ENCODE measurements at places on chromosomes 5 and 9.

DNA sequence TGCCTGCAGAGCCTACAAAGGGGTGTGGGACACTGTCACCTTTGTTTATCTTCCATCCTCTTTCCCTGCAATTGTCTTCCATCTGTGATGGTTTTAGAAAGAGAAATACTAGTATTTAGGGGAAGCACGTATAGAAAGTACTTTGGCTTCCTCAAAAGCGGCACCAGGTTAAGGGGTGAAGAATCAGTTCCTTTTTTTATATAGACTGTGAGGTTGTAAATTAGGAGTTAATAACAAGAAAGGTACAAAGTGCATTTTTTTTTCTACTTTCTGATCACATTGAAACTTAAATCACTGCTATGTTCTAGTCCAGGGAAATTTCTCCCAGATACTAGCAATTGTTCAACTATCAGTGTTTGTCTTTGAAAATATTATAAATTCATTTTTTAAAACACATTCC, 219.3 kb downstream of the CEMIP2 start:
- DNase-seq = peak; percentile 20

GRCh38 chr5:21820527-21820926, 1032.6 kb downstream of the CDH12 start:
- no peak for DNase-seq

DNA sequence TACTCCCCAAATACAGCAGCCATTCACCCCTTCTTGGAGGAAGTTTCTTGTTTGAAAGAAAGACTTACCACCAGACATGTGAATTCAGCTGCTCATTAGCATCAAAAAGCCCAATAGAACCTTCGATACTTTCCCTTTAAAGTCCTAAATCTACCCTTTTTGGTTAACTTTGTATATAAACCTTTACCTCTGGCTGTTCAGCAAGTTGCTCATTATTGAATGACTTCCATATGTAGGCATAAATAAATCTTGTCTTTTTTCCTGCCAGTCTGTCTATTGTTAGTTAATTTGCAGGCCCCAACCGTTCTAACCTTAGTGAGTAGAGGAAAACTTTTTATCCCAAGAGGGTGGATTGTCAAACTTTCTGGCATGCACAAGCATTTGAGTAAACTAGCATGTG, 27.9 kb upstream of the FBXL17 start:
- no peak for DNase-seq

DNA sequence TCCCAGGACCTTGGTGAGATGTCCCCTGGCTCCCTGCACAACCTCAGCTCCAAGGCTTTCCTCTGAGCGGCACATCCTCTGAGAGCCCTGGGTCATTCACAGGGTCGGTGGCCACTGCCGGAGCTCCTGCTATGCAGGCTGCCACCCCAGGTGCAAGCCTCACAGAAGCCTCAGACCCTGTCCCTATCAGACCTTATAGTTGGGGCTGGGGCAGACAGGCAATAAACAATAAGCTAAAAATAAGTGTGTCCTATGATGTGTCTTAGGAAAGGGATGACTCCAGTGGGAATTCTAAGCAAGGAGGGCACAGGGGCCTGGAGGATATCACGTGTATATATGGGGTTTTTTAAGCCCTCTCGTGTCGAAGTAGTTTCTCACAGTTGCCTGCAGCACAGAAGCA, 91.3 kb downstream of the SYK start:
- DNase-seq = no peak

GRCh38 chr5:161530700-161531099, 15.8 kb downstream of the GABRB2 start:
- DNase-seq = no peak

DNA sequence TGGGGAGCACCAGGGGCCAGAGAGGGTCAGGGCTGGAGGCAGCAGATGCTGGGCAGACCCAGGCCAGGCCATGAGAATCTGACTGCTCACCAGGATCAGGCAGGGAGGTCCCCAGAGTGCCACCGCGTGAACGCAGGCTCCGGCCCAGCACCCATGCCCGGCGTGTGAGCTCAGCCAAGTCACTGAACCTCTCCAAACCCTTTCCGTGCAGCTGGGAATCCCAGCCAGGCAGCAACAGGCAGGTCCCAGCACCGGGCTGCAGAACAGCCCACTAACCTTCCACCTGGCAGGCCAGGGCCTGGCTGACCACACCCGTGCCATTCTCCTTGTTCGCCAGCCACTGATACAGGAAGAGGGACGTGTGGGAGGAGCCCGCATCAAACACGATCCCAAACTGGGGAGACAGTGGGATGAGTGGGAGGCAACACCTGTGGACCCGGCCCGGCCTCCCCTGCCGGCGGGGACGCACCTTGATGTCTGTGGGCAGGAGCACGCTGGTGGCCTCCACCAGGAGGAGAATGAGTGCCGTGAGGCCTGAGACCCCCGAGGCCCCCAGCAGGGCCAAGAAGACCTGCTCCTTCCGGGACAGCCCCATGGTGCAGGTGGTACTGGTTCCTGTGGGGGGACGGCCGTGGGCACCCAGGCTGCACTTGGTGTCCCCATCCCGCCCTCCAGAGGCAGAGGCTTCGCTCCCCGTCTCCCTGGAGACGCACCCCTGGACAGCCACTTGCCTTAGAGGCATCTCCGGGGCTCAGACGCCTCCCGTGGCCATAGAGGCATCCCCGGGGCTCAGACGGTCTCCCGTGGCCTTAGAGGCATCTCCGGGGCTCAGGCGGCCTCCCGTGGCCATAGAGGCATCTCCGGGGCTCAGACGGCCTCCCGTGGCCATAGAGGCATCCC, 3.2 kb downstream of the ENTPD8 start:
- DNase-seq = no peak

- DNase-seq = no peak
Observed at GRCh38 chr5:172943283-172943841, 15.9 kb upstream of the RPL26L1 start.

- no peak for DNase-seq
Observed at GRCh38 chr5:180523629-180524466, 29.7 kb downstream of the CNOT6 start.

- no peak for DNase-seq
Observed at GRCh38 chr5:150068961-150069645, 17.3 kb downstream of the CSF1R start.

DNA sequence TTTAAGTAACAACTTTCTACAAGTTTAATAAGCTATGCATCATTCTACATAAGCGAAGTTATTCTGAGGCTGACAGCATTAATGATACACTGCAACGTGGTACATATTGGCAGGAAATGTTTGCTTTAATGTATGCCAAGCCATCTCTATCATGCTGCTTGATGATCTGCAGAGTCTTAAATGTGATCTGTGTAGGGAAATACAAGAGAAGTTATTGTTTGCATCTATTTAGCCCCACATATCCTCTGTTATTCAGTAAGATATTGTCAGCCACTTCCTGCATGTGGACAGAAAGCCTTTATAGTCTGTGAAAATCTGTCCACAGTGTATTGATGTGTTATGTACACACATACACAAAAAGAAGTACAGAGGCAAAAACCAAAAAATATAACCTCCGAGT, 193.1 kb upstream of the FREM1 start:
- no peak for DNase-seq

GRCh38 chr9:111963995-111964394, 67.4 kb downstream of the UGCG start:
- DNase-seq = peak; percentile 67

- peak; percentile 23 for DNase-seq
Observed at GRCh38 chr9:71975833-71976232, 64.4 kb downstream of the C9orf85 start.

GRCh38 chr5:92653730-92654461, 927.1 kb downstream of the NR2F1-AS1 start:
- no peak for DNase-seq

DNA sequence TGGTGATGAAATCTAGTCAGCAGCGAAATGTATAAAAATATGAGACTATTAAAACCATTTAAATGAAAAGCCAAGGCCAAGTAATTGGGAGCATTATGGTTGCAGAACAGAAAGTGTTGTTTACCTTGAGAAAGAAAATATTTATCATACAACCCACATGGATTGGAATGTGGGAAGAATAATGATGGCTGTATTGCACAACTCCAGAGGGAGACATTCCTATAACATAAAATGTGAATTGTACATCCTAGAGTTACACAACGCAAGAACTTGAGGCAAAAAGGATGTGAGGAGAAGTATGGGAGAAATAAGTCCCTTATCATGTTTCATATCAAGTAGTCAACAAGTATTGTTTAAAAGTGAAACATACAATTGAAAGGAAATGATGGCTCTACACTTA, 1014.0 kb upstream of the SEMA6A start:
- no peak for DNase-seq

DNA sequence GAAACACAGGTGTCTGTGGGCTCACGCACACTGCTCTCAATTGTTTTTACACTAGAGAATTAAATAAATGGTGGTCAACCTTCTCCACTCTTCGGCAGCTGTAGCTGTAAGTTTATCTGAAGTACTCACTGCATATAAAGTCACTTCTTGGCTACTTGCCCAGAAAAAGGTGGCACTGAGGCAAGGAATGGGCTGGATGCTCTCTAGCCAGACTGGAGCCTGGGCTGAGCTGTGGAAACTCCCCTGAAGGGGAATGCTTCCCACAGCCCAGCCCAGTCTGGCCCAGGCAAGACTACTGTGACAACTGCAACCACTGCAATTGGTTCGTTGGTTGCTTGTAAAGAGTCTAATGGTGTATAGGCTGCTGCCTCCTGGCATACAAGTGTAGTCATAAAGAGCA, 4.5 kb downstream of the LEAP2 start:
- DNase-seq = peak; percentile 76

- DNase-seq = no peak
Observed at GRCh38 chr5:112480501-112480900, 61.4 kb upstream of the EPB41L4A start.

DNA sequence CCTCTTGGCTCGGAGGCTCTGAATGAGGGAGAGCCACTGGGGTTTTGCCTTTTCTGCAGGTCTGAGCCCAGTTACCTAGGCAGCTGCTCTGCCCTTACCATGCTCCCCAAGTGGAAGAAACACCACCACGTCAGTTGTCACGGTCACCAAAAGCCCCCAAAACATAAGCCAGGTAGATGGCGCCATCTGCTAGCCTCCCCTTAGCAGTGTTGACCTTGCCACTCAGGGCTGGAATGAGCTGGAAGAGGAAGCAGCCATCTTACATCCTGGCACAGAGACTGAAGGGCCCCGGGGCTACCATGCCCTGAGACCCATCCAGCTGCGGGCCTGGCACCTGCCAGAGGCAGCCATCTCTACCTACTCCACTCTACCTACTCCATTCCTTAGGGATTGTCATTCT, 7.4 kb downstream of the ZER1 start:
- DNase-seq = no peak

- DNase-seq = no peak
Observed at GRCh38 chr5:110638970-110639902, 87.2 kb downstream of the TMEM232 start.

GRCh38 chr5:174328631-174329299, 283.3 kb downstream of the NSG2 start:
- DNase-seq = no peak

DNA sequence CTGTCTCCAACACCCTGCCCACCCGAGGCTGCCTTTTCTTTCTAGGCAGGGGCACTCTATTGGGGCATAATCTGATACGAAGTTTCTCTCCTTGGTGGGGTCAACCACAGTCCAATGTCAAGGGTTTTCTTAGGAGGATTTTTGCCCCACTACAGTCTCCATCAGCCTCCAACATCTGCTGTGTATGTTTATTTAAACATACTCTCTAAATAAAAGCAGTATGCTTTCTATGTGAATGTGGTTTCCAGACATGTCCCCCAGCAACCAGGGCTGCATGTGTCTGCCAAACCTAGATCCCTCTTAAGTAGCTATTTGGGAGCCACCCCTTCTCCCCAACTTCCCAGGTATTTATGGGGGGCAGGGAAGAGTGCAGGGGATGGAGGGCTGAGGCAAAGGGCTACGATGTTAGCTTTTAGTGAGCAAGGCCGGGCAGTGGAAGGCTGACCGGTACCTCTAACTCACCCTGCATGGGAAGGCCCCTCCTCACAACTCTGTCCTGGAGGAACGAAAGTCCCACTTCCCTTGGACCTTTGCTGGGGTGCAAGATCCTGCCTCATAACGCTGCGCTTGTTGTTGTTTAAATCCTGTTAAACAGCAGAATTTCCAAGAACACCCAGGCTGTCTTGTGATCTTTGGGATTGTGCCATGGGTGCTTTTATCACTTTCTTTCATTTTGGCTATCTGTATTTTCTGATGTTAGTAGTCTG, 75.4 kb downstream of the NREP start:
- no peak for DNase-seq

DNA sequence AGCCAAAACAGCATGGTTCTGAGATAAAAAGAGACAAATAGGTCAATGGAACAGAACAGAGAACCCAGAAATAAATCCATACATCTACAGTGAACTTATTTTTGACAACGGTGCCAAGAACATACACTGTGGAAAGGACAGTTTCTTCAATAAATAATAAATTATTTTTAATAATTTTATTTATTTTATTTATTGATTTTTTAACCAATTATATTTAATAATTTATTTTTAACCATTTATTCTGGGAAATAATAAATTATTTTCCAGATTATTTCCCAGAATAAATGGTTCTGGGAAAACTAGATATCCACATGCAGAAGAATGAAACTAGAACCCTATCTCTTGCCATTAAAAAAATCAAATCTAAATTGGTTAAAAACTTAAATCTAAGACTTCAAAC, 1143.8 kb upstream of the DMAC1 start:
- DNase-seq = no peak

DNA sequence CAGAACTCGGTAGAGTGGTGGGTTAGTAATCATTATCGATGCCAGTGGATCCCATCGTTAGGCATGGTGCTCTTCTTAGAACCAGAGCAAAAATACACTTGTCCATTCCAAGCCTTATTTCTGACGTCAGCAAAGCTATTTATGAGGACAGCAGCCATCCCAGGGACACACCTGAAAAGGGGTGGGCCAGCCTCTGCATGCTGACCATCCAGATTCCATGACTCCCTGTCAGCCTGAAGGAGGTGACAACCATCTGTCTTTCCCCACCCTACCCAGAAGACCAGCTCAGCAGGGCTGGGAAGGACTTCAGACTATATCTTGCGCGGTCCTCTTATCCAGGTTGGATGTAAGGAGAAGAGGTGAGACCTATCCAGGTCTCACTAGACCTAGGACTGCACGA, 5.7 kb upstream of the NIPAL4 start:
- no peak for DNase-seq

GRCh38 chr9:33718987-33719386, 76.4 kb upstream of the PRSS3 start:
- DNase-seq = no peak

DNA sequence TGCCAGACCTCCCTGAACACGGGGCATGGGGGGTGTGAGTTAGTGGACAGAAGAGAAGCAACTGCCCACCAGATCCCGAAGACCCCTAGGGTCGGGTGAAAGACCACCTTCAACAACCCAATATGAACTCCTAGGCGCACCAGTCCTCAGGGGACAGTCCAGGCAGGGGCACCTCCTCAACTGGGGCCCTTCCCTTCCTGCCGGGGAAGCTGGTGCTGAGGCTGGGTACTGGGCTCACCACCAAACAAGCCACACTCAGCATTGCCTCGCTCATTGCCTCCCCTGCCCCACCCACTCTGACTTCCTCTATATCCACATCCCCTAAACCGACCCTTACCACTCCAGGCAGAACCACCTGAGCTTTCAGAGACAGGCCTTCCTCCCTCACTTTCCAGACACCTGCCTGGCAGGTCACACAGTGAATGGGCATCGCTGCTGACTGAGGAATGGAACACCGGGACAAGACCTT, 42.5 kb downstream of the SEMA4D start:
- DNase-seq = no peak

- peak; percentile 70 for DNase-seq
Observed at GRCh38 chr5:83718195-83718825, 2.3 kb downstream of the HAPLN1 start.

- no peak for DNase-seq
Observed at GRCh38 chr5:150376799-150377771, 19.6 kb downstream of the TCOF1 start.

All from small intestine (tissue), 16 donors.